H9 (cell line): ENCODE measurements at places on chromosomes 4 and X.

DNA sequence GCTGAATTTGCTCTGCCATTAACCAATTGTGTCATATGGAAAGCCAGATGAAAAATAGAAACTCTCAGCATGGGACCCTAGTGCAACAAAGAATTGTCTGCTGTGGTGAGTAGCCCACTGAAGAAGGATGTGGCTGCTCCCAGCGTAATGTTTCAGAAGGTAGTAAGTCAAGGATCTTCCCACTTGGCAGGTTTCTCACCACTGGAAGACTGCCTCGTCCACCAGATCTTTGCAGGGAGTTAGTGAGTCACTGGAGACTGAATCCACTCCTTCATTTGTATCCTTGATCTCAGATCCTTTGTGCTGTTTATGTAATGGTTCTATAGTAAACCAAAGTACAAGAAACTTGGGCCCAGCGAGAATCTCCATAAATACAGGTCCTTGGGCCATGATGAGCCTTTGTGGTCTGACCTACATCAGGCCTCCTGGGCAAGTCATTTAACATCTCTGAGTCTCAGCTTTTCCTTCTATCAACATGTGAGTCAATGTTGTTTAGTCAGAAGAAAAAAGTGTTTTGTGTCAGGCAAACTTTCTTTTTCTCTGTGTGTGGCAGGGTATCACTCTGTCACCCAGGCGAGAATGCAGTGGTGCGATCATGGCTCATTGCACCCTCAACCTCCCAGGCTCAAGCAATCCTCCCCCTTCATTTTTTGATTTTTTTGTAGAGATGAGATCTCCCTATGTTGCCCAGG lies 78.0 kb upstream of the CCDC160 start:
- DNase-seq, result no peak

GRCh38 chr4:41363384-41363981 lies 106.8 kb downstream of the UCHL1 start:
- peak; percentile 47 for DNase-seq

DNA sequence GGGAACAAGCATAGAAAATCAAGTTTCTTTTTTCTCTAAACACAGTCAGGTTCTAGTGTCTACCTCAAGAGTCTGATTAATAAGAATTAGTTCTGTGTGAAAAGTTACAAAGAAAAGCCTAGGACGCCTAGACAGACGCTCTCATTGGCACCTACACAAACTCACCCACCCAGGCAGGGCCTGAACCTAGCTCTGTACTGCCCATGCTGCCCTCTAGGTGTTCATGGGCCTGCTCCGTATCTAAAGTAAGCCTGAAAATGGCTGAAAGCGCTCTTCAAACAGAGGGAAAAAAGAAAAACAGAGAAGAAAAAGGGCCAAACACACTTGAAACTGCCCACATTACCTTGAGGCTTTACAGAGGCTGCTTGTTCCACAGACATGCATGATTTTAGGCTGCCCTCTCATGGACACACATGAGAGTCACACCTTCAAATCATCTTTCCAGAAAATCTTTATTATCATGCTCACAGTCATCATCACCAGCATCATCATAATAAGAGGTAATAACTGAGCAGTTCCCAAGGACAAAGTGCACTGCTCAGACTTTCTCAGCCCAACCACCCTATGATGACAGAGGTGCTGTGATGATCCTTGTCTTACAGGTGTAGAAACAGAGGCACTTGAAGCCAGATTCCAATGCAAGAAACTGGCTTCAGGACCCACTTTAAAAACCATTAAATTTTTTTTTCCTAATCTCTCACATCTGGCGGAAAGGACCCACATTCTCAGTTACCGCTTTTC lies 49.6 kb downstream of the MAP7D2 start:
- no peak for DNase-seq

GRCh38 chr4:37837446-37837845 lies 11.0 kb downstream of the PGM2 start:
- DNase-seq, result no peak

DNA sequence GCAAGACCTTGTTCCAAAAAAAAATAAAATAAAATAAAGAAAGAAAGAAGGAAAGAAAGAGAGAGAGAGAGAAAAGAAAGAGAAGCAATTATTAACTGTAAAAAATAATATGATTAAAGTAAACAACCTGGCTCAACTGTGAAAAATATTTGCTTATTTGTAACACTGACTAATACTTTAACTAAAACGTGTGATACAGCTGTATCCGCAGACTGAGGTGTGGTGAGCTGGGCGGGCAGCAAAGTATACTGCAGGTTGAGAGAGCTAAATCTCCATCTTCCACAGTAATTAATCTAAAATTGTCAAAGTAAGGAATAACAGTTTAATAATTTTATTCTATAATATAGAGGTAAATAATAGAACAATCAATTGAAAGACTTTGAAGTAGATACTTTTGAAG lies 145.5 kb upstream of the FAM241A start:
- no peak for DNase-seq

DNA sequence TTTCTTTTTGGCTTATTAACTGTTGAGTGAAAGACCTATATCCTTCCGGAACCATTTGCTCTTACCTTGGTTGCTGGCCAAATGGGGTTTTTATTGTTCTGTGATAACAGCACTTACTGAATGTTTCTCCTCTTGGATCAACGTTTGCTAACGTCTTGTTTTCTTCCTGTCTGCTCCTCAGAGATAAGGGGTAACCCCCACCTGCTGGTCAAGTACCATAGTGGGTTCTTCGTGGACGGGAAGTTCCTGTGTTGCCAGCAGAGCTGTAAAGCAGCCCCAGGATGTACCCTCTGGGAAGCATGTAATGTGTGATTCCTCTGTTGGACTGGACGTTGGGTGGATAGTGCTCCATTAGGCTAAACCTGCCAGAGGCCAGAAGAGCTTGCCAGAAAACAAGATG lies 15.3 kb downstream of the BMX start:
- DNase-seq, result no peak

DNA sequence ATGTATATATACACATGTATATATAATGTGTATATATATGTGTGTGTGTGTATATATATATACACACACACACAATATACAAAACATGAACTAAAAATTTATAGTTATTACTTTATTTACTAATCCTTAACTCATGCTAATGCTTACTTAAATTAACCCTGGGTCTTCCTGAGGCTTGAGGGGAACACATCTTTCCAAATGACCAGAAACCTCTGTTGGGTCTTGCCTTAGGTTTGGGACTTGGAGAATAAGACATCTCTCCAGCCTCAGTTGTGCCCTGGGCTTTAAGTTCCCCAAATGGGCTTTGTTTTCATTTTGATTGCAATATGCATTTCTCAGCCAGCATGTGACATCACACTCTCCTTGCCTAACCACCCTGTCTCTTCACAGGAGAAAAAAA lies 7.7 kb downstream of the GEMIN8 start:
- DNase-seq, result no peak

DNA sequence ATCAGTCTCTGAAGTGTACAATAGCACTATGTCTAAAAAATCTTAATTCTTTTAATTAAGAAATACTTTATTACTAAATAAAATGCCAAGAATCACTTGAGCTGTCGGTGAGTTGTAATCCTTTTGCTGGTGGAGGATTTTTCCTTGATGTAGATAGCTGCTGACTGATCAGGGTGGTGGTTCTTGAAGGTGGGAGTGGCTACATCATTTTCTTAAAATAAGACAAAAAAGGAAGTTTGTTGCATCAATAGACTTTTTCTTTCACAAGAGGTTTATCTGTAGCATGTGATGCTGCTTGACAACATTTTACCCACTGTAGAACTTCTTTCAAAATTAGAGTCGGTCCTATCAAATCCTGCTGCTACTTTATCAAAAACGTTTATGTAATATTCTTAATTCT lies 68.8 kb upstream of the ZC4H2 start:
- DNase-seq, result no peak

GRCh38 chr4:101604976-101605375 lies 185.6 kb upstream of the BANK1 start:
- DNase-seq, result no peak

DNA sequence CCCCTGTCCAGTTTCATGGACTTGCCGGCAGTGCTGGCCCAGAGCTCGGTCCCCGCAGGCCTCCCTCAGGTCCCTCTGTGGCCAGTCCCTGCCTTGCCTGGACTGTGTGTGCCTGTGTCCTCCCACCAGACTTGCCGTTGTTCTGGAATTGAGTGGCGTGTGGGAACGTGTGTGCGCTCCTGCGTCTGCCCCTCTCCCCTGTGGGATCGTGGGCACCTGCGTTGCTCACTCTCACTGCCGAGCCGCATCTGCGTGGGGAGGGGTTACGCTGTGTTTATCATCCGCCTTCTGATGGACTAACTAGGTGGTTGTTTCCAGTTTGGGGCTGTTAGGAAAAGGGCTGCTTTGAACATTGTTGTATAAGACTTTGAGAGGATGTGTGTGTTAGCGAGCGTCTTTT lies 21.2 kb downstream of the PCGF3 start:
- DNase-seq, result no peak
